GM04504 (cell line): ENCODE measurements at places on chromosomes 2 and 18.
A peak's percentile ranks its signal among the peaks of the same experiment; 100 is the strongest.

- no peak for DNase-seq
Observed at GRCh38 chr2:235492850-235493344, 946 bp upstream of the AGAP1 start.

GRCh38 chr2:39422700-39423099 lies 14.4 kb downstream of the MAP4K3 start:
- DNase-seq, result no peak

GRCh38 chr2:138577066-138577465 lies 75.5 kb downstream of the SPOPL start:
- no peak for DNase-seq

- DNase-seq, result no peak
Observed at GRCh38 chr2:29295845-29296244, 180.6 kb downstream of the CLIP4 start.

DNA sequence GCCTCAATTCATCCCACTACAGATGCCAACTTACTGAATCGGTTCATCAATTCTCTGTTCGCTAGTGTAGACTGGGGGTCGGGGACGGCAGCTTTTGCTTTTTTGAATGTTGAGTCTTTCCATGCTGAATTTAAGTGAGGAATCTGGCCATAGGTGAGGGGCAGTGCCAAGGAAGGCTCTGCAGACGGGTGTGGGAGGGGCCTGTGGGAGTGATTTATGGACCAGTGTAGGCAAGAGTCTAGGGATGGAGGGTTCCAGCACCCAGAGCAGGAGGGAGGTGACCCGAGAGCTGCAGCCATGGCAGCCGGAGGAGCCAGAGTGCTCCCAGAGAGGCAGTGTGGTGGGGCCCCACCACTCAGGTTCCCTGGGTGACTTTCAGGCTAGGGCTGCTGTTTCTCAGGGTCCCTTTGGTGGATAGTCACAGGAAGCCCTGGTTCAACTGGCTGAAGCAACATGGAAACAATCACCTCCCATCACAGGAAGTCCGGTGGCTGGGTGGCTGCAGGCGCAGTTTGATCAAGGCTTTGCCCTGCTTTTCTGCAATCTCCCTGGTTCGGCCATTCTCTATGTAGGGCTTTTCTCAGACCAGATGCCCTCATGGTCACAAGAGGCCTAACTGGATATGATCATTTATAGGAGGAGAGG lies 16.9 kb upstream of the TEX44 start:
- no peak for DNase-seq

GRCh38 chr18:37457341-37457740 lies 108.3 kb downstream of the CELF4 start:
- no peak for DNase-seq

DNA sequence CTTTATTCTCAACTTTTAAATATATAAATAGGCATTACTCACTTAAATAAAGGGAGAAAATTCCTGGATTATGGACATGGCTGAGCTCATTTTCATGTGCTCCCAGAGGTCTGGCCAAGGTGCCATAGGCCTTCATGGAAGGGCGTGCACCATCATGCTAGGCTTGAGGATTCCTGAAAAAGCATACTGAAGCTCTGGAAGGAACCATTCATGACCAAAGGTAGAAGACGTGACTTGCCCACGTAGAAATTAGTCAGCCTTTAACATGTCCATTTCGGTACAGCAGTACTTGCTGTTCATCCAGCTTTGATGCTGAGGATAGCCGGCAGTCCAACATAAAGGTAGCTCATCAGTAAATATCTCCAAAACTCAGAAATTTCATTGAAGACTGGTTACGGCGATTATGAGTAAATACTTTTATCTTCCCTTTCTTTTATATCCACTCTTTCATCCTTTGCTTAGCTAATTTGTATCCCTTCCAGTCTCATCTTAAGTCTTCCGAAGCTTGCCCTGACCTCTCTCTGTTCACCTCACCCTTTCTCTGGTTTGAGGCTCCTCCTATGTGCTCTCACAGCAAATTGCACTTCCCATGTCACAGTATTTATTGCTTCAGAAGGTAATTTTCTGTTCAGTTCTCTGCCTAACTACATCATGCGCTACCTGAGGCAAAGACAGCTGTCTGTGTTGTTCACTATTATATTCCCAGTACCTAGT lies 32.3 kb upstream of the ASNSD1 start:
- DNase-seq, result no peak

GRCh38 chr18:50870138-50870845 lies 8.6 kb upstream of the ME2 start:
- DNase-seq, result no peak

- no peak for DNase-seq
Observed at GRCh38 chr2:86298411-86299390, 38.7 kb downstream of the REEP1 start.

DNA sequence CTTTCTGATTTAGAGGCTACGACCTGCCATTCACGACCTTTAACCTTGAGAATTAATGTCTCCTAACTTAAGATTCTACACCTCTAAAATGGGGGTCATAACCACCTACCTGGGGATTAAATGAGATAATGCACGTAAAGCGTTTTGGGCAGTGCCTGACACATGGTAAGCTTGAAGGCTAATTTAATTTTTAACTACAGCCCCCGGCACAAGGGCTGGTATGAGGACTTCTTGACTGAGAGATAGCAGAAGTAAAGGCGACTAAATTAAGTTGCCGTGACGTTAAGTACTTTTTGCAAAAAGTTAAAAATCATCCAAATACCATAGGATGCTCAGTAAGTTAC lies 549 bp downstream of the MRPL35 start:
- DNase-seq, result no peak

- DNase-seq, result no peak
Observed at GRCh38 chr2:174485788-174486562, 854 bp downstream of the GPR155 start.

DNA sequence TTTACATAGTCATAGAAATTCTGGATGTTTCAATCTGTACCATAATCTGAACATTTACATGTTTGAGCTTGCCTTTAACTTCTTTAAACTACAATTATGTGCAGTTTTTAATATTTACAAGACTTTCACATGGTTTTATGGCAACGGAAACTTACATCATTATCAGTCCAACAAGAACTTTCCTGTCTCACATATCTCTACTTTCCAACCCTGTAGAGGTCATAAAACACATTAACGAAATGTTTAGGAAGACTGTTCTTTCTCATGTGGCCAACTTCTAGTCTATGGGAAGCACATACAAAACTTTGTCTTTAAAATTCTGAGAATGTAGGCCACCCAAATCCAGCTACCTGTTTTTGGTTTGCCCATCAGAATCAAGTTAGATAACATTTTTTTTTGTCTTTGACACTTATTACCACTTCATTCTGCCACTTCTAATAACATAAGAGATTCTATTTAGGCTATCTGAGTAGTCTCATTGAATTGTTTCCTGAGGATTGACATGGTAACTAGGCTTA lies 693.2 kb downstream of the KCNJ3 start:
- DNase-seq, result no peak

- peak; percentile 36 for DNase-seq
Observed at GRCh38 chr18:7946734-7947377, 379.7 kb downstream of the PTPRM start.

DNA sequence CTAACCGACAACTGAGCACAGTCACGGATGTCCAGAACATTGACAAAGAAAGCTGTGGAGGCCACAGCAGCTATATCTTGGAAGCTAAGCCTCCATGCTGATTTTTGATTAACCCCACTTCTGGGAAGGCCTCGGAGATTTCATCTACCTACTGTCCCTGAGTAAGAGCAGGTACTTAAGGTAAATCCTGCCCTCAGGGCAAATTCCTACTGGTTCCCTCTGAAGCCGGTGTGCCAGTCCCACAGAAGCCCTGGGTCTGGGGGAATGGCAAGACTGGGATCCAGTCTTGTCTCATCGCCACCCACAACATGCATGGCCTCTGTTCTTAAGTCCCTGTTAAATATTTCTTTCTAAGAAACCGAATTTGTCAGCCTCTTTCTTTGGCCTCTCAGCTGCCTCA lies 18.7 kb downstream of the PER2 start:
- no peak for DNase-seq

DNA sequence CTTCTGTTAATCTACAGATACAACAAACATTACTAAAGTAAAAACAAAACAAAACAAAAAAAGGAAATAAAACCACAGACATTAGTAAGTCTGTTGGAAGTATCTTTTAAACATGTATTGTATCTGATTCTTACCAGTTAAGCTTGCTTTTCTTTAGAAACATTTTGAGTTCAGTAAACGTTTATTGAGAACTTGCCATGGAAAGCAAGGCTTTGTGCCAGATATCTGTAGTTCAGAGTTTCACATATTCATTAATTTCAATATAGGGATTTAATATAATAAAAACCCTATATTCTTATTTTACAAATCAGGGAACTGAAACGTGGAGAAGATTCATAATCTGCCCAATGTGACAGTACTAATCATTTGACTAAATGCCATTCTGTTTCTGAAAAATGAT lies 1101.0 kb upstream of the GYPC start:
- DNase-seq, result no peak

GRCh38 chr2:28751956-28752630 lies 463 bp downstream of the PPP1CB start:
- no peak for DNase-seq

- DNase-seq, result no peak
Observed at GRCh38 chr2:176560296-176560695, 291.1 kb downstream of the MTX2 start.

DNA sequence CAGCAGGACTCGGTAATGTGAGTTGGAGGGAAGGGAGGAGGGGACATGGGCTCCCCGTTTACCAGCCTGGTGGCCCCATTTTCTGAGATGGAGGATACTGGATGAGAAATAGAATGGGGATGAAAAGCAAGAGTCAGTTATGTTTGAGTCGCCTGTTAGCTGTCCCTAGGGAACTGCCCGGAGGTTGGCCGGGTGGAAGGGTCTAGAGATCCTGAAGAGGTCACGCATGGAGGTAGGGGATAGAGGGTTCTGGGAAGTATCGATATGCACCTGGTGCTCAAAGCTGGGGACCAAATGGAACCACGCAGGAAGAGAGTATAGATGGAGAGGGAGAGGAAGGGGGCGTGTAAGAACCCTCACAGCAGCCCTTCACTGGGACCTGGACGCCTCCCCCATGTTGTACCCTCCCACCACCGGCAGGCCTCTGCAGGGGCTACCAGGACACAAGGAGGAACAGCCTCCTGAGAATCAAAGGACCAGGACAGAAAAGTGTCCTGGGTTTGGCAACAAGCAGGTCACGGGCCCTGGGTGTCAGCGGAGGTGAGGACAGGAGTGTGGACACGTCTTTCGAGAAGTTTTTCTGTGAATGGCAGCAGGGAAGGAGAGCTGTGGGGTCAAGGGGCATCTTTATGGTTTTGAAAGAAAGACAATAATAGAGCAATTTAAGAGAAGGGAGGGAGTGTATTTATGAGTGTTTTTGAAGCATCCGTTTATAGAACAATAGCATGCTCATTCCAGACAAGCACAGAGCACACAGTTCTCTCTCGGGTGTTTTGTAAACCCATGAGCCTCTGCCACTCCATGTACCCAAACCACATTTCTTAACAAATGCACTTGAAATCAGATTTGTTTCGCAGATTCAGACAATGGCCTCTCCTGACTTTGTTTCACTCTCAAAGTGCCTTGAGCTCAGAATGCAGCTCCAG lies 132.2 kb downstream of the SMAD7 start:
- no peak for DNase-seq

GRCh38 chr2:95075440-95076132 lies 46.0 kb downstream of the MRPS5 start:
- DNase-seq, result no peak

GRCh38 chr2:206457188-206457634 lies 13.9 kb downstream of the ADAM23 start:
- DNase-seq, result no peak

DNA sequence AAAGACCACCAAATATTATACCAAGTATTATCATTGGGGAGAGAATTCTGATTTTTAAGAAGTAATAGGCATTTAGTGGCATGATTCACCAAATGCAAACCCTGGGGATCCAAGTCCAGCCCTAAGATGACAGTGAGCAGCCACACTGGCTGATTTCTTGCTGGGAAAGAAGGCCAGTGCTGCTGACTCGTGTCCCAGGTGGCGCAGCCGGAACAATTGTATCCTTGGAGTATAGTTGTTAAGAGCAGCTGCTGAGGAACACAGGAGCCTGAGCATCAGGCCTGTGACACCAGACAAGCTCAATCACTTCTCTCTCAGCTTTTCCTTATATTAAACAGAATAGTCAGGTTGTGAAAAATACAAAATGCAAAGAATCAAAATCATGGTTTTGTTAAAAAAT lies 48.4 kb downstream of the LRP1B start:
- no peak for DNase-seq

- DNase-seq, result no peak
Observed at GRCh38 chr2:233349005-233349998, 5.0 kb upstream of the DGKD start.

GRCh38 chr18:1965016-1965415 lies 606.3 kb downstream of the METTL4 start:
- no peak for DNase-seq

- DNase-seq, result no peak
Observed at GRCh38 chr2:20414806-20415205, 32.1 kb upstream of the RHOB start.
